ENCODE measurements at places on chromosomes 16 and 17. TPM values are rescaled to one million over a fixed set of nuclear protein-coding genes. Genes with fewer than 3 reads are reported as not detected.

Gene BAIAP3
- total RNA-seq: 1.1 TPM

Gene C16orf78
- not detected for total RNA-seq

Gene CES3
- total RNA-seq: not detected

Gene CYB5D1
- 5.8 TPM for total RNA-seq

Gene SPATA22
- total RNA-seq: not detected

Gene MYO15B
- 5.6 TPM for total RNA-seq

Gene TBC1D3C
- total RNA-seq: not detected

Gene GAS2L2
- total RNA-seq: not detected

Gene NKD1
- total RNA-seq: under 0.01 TPM

Gene KCNJ2
- 19.6 TPM for total RNA-seq

Gene CORO6
- total RNA-seq: 13.0 TPM

Gene SCGB1C2
- total RNA-seq: not detected

Gene BIRC5
- total RNA-seq: 16.1 TPM

Gene KRT32
- not detected for total RNA-seq

Gene CDT1
- total RNA-seq: 10.9 TPM

Gene GP1BA
- total RNA-seq: not detected

Gene BRIP1
- 4.6 TPM for total RNA-seq

Gene MFAP4
- total RNA-seq: not detected

Gene OR3A3
- total RNA-seq: not detected

Gene ADAP2
- 0.68 TPM for total RNA-seq

Gene ZP2
- total RNA-seq: not detected

Gene CFAP52
- not detected for total RNA-seq

Gene PLEKHM1
- total RNA-seq: 53.9 TPM

Gene MIF4GD
- 25.5 TPM for total RNA-seq

Gene DOC2A
- 0.06 TPM for total RNA-seq

Gene SPAG7
- total RNA-seq: 61.8 TPM

Gene CMTM1
- total RNA-seq: 1.7 TPM

Gene MYH13
- total RNA-seq: not detected

Gene HS3ST2
- not detected for total RNA-seq

Gene MYL11
- not detected for total RNA-seq

Gene MYH8
- total RNA-seq: not detected

Gene SLC6A2
- not detected for total RNA-seq

Gene TPSB2
- not detected for total RNA-seq

Gene COPZ2
- total RNA-seq: 16.9 TPM

Gene PPP1R27
- total RNA-seq: not detected

Gene C17orf50
- total RNA-seq: not detected

Gene RASL10B
- 1.5 TPM for total RNA-seq

Gene OVCA2
- 76.1 TPM for total RNA-seq

Gene PKMYT1
- 12.9 TPM for total RNA-seq

Gene HES7
- not detected for total RNA-seq

Gene FBXL16
- total RNA-seq: 1.6 TPM

Gene GSDMA
- not detected for total RNA-seq
